Head of caudate nucleus (tissue), 42 donors: ENCODE measurements at places on chromosomes 7 and 10.

GRCh38 chr7:18337048-18337809 is 158.3 kb upstream of the HDAC9 start:
- DNase-seq = no peak

- DNase-seq = no peak
Measured at GRCh38 chr10:95987685-95988426, 55.5 kb upstream of the CCNJ start.

- no peak for DNase-seq
Measured at GRCh38 chr7:82110146-82110840, 333.3 kb downstream of the CACNA2D1 start.

GRCh38 chr10:62225362-62225761 is 43.3 kb downstream of the RTKN2 start:
- DNase-seq = no peak

DNA sequence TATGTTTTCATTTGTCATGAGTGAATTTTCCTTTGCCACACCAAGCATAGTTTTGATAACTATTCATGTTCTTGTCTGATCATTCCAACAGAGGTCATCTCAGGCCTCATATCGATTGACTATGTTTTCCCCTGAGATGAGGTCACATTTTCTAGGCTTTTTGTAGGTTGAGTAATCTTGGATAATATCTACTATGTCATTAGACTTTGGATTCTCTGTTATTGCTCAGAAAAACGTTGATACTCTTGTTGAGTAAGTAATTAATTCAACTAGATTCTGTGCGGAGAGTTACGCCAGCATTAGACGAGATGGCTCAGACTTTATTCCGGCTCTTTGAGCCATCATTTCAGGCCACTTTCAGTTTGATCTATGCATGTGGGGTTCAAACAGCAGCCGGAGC is 57.7 kb downstream of the KLF6 start:
- DNase-seq = no peak

- no peak for DNase-seq
Measured at GRCh38 chr7:17152721-17153120, 145.7 kb upstream of the AHR start.

DNA sequence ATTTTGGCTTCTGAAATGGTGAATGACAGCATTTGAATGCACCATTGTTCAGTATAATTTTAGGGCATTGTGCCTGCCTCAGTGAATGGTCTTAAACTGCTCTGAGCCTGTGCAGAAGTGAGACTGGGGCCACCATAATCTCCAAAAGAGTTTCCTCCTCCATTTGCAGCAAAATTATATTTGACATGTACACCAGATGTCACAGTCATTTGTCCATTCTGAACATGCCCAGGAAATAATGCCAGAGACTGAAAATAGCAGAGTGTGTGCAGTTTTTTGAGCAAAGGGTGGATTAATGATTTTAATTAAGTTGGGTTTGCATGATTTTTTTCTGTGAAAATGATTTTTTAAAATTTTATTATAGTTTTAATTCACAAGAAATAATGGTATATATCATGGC is 26.4 kb upstream of the SLC35B4 start:
- DNase-seq = no peak

DNA sequence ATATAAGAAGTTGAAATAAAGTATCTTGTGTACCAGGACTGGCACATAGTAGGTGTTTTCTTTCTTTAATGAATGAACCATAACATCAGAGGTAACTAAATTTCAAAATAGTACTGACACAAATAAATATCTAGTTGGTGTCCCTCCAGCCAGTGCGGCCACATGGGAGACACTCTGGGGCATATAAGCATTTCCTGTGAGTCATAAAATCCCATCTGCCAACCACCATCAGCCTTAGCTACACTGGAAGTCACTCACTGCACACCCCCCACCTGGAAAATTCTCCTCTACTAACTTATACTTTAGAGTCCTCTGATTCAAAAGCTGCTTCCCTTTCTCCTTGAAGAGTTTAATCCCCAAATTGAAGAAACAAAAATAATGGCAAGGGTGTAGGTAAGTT is 32.5 kb downstream of the DYDC1 start:
- no peak for DNase-seq

DNA sequence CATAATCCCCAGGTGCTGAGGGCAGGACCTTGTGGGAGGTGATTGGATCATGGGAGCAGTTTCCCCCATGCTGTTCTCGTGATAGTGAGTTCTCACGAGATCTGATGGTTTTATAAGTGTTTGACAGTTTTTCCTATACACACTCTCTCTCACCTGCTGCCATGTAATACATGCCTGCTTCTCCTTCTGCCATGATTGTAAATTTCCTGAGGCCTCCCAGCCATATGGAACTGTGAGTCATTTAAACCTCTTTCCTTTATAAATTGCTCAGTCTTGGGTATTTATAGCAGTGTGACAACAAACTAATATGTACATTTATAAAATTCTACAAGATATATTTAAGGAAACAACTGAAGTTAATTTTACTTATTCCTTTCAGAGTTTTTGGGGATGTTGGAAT is 170.8 kb upstream of the BET1 start:
- no peak for DNase-seq

- no peak for DNase-seq
Measured at GRCh38 chr7:98724591-98724990, 107.5 kb downstream of the NPTX2 start.

GRCh38 chr10:11499425-11500071 is 111.9 kb downstream of the USP6NL start:
- DNase-seq = no peak
